ENCODE measurements at places on chromosomes 1 and 21.

DNA sequence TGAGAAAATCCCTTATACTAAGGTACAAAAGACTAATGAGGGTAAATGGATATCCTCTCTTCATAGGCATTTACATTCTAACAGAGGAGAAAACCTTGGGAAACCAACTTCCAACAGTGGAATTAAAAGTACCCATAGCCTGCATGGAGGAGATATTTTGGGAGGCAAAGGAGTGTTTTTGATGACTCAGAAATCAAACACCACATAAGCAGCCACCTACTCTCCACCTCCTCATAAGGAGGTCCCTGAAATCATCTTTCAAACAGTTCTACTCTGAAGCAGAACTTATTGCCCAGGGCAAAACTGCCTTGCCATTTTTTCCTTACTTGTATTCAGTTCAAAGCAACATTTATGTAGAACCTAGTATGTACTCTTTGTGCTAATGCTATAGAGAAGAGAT is 211.3 kb downstream of the KCNH1 start:
- no peak for DNase-seq

GRCh38 chr1:31653717-31654473 is 9.2 kb upstream of the PEF1 start:
- DNase-seq: no peak

- no peak for DNase-seq
Measured at GRCh38 chr21:38170283-38170682, 86.5 kb upstream of the KCNJ15 start.

GRCh38 chr1:79198832-79199231 is 192.3 kb upstream of the ADGRL4 start:
- DNase-seq: no peak

DNA sequence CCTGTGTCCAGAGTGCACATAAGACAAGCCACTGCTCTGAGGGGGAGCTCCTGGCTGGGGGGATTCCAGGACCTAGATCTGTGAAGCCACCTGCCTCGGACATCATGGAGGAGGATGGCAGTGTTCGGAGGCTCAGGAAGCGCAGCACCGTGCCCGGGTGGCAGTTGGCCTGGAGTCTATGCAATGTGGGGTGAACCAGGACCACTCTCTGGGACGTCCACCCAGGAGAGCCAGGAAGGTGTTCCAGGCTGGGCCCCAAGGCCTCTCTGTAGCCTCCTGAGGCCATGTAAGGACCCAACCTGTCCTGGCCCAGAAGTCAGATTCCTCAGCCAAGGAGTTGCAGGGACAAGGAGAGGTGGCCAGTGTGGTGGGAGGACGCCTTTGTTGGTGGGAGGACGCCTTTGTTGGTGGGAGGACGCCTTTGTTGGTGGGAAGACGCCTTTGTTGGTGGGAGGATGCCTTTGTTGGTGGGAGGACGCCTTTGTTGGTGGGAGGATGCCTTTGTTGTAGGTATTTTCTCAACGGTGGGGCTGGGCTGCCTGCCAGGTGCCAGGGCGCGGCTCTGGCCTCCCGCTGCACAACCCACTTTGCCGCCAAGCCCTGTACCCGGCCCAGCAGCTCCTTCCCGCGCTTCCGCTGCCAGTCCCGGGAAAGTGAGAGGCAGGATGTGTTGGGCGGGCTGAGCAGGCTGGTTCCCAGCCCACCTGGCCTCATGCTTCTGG is 30.6 kb upstream of the BMP8B start:
- no peak for DNase-seq

- DNase-seq: no peak
Measured at GRCh38 chr1:44620072-44620471, 54.2 kb downstream of the TMEM53 start.

DNA sequence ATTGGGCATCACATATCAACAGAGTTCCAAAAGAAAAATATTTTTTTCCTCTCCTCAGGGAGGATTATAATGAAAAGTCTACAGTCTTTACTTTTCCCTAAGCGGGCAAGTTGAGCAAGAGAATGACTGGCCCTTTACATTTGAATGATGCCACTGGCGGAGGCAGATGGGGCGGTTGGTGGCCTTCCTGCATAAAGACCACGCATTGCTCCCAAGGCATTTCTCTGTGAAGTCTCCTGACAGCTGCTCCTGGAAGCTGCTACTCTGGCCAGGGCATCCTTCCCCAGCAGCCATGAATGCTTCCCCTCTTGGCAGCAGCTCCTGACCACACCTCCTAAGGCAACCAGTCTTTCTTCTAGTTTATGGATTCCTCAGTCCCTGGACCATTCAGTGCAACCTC is 161.1 kb upstream of the RRP15 start:
- no peak for DNase-seq

DNA sequence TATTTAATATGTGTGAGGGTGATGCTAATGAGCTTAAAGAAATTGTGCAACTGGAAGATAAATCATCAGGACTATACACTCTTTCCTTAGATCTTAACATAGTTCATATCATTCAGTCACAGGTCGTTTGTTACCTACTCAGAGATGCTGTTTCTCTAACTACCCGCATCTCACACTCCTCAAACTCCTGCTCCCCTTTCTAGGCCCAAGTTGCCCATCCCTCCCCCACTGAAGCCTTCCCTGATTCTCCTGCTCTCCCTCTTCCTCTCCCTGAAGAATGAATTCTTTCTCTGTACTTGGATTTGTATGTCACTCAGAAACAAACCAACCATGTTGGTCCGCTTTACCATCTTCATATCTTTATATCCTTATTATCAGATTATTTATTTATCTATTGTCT is 9.1 kb downstream of the SH3GLB1 start:
- DNase-seq: no peak

- DNase-seq: no peak
Measured at GRCh38 chr1:47023268-47024140, at the start of gene CYP4X1. TSS of gene CYP4X1 (plus strand) at chr1:47023669. CDS start at chr1:47023818, 149 bp downstream.
